Common myeloid progenitor, CD34-positive (primary cell): ENCODE measurements at places on chromosomes 3 and 15.

DNA sequence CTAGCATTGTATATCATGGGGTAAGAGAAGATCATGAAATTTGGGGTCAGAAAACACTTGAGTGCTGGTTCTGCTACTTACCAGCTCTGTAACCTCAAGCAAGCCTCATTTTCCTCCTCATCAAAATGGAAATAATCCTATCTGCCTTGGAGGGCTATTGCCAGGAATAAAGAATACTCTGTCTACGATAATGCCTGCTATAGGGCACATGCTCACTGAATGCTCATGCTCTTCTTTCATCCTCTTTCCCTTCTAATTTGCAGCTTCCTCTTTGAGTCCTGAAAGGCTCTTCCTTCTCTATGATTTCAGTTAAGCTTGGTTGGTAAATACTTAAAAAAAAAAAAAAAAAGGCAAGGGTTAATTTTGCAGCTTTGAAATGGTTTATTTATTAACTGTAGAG, 12.8 kb downstream of the RTP1 start:
- no peak for DNase-seq

DNA sequence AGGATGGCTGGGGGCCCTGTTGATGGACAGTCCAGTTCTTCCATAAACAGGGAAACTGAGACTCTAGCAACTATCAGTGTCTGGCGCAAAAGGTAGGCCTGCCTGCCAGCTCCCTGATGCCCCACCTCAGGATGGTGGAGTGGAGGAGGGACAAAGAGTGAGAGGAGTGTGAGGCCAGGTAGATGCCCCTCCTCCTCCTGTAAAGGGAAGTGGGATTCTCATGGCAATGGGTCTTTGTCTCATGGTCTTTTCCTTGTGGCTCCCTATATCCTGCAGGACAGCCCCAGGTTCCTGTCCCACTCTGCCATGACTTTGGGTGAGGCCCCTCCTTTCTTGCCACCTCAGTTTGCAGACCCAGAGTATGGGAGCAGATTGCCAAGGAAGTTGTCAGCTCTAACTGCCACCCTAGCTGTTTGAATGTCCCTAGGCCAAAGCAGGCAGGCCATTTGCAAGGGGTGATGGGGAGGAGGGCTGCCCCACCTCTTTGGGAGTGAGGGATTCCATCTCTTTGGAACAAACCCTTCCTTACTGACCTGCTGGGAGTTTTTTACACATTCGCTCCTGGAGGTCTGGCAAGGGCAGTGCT, 2.8 kb upstream of the DNAH1 start:
- no peak for DNase-seq

- DNase-seq = peak; percentile 36
These were observed 35.1 kb upstream of the IL12A start for GRCh38 chr3:159953325-159954085.

- no peak for DNase-seq
These were observed 122.1 kb downstream of the AQP9 start for GRCh38 chr15:58260205-58260724.

DNA sequence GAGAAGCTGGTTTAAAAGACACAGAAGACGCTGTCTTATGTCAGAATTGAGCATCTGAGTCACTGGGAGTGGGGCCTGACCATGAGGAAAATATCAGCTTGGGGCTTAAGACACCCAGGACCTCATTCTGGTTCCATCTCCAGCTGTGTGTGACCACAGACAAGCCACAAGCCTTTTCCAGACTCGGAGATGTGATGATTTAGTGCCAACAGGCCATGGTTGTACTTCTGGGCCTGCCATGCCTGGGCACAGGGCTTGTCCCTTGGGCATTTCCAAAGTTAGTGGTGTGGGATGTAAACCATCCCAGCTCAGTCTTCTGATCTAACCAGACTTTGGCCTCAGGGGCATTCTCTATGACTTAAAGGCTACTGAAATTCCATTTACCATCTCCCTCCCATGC, 269.8 kb downstream of the RYR3 start:
- DNase-seq = no peak

GRCh38 chr3:194294199-194294894, 56.8 kb downstream of the CPN2 start:
- no peak for DNase-seq

DNA sequence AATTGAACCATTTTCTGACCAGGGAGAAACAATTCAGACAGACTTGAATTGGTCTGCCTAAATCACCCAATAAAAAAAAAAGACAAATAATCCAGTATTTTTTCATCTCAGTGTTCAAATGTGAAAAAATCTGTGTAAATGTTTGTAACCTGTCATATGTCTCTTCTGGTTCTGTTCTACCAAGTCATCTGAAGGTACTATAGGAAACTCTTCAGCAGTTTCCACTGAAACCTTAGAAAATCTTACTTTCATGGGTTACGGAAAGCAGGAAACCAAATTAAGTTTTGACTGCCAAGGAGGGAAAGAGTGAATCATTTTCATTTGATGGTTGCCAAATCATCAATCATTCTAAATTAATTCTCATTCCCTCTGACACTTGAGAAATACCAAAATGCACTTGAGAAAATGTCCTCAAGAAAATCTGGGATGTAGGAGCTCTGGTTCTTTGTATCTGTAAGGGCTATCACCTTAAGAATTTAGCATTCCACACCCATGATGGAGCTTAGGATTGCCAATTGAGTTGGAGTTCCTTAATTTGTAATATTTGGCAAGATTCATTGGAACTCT, 278.2 kb upstream of the KCNH8 start:
- no peak for DNase-seq

DNA sequence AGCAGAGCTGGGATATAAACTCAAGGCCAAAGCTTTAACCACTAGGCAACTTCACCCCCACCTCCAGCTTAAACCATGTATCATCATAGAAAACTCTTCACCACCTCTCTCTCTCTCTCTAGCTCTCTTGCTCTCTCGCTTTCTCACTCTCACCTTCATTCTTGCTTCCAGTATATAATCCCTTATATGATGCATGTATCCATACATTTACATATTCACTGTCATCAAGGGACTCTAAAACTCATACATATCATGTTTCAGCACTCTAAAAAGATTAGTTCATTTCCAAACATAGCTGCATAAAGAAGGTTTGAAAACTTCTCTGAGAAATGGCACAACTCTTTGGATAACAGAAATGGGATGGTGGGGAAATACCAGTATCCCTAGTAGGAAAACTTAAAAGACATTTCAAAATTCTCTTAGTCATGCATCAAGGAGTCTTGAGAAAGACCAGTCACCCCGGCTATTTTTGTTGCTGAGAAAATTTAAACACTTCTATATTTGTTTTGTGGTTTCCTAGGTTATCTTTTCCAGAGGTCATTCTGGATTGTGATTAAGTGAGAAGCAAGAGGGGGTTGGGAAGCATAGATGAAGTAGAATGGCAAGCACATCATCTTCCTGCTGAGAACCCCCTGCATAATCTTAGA, 447.8 kb upstream of the THBS1 start:
- DNase-seq = no peak

- no peak for DNase-seq
These were observed 179.0 kb downstream of the SNRPN start for GRCh38 chr15:25133804-25134203.

GRCh38 chr3:128432301-128432970, 34.3 kb downstream of the DNAJB8 start:
- DNase-seq = no peak

DNA sequence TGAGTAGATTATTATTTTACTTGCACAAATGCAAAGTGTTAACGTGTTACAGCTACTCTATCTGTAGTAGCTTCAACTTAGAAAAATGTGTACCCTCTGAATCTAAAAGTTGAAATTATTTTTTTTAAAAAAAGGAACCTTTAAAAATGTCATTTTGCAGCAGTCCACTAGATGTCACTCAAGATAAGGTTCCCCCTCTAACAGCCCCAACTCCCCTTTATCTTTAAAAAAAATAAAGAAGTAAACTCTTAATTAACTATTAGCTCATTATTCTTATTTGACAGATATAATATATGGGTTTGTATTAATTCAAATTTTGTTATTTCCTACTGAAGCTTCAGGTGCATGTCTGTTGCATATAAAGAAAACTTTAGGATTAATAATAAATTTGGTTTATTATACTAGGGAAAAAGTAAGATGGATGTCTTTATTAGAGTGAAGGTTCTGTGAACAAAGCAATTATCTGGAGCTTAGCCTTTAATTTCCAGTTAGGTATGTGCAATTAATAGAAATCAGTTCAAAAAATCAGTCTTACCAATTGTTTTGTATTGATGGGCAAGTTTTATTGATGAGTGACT, 288.5 kb downstream of the VGLL3 start:
- peak; percentile 8 for DNase-seq

DNA sequence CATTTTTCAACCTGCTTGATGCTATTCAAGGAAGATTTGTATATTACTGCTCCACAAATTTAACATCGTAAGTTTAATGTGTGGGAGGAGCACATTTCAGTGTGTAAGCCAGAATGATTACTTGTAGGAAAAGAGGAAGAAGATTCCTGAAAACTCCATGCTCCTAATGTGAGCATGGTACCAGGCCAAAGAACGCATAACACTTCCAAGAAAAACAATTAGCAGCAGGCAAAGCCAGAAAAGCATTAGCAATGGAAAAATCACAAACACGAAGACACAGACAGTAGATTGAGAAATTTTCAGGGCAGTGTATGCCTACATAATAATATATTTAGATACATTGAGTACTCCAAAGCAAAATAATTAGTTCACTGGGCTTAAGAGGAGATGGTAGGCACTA, 96.6 kb upstream of the CBLB start:
- no peak for DNase-seq

DNA sequence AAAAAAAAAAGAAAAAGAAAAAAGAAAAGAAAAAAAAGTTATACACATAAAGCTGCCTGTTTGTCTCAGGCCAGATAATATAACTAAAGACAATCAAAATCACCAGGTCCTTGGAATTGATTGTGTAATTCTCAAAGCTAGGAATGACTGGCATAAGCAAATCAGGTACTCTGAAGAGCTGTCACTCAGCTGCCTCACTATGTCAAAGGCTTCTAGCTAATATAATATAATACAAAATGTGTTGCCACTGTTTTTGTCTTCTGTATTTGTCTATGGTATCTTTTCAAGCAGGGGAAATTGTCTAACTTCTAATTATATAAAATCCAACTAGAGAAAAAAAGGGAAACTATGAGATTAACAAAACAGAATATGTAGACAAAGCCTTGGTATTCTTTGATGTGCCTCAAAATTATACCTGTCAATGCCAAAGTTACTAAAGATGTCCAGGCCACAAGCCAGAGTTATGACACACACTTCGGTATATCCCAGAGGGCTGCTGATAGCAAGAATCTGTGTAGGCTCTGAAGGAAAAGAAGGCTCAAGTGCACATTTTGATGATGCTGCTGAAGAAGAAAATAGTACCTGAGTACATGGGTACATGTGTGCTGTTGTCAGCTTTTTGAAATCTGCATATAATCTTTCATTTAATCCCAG, 37.0 kb upstream of the NR2E3 start:
- no peak for DNase-seq

GRCh38 chr15:22786868-22787698, 639 bp downstream of the NIPA1 start:
- peak; percentile 14 for DNase-seq

DNA sequence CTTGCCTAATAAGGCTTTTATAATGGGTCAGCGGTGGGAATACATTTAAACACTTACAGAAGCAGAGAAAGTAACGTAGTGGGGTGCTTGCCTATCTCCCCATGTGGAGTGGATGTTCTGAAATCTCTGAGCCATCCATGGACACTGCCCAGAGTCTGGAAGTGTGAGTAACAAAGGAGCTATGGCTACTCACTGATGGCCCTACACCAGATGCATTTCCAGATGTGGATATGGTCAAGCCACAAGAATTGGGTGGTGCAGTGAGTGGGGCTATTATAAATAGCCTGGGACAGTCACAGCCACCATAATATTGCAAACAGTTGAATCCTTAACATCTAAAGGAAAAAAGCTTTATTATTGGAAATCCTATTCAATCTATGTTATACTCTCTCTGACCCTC, 96.6 kb downstream of the CGNL1 start:
- DNase-seq = no peak

GRCh38 chr3:8385848-8386620, 115.6 kb upstream of the LMCD1 start:
- no peak for DNase-seq

GRCh38 chr3:108145578-108145977, 54.7 kb upstream of the CD47 start:
- no peak for DNase-seq

GRCh38 chr3:123397921-123398785, 50.7 kb downstream of the ADCY5 start:
- no peak for DNase-seq

GRCh38 chr3:145911016-145911415, 250.0 kb downstream of the PLOD2 start:
- no peak for DNase-seq

GRCh38 chr3:105513886-105514285, 147.2 kb downstream of the ALCAM start:
- no peak for DNase-seq

GRCh38 chr3:163071713-163072112, 1575.1 kb downstream of the OTOL1 start:
- no peak for DNase-seq

DNA sequence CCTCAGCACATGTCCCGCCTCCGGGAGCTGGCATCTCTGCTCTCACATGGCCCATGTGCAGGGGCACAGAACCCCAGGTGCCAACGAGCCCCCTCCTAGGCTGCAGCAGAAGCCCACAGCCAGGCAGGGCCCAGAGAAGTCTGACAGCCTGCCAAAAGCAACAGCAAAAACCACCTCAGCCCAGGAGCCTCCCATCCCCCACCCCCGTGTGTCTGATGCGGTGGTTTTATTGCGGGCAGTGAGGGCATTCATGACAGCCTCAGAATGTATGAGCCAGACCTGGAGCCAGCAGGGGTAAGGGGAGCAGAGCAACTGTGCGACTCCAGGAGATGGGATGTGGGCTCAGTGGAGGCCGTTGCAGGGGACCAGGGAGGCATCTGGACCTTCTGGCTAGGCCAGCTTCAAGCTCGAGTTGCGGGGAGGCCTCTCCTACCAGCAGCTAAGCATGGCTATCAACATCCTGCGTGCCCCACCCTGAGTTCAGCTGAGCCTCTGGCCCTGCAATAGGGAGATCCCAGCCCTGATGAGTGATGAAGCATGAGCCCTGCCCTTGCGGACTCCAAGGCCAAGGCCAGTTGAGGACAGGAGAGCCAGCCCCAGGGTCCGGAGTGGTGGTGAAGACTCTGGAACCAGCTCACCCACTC, 52.5 kb downstream of the CYP11A1 start:
- DNase-seq = no peak

DNA sequence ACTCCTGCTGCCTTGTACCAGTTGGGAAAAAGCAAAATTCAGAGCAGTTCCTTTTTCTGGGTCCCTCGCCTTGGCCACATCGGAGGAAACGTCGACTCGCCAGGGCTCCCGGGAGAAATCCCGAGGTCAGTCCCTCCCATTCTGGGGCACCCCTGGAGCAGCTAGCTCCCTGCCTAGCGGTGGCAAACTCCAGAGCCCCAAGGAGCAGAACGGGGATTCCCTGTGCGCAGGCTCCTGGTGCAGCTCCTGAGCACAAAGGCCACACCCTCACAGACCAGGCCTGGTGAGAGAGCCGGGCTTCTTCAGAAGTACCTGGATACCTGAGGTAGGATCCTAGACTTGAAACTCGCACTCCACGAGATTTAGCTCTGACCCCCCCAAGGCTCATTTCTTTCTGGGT, 2.6 kb downstream of the LRRC3B start:
- DNase-seq = no peak
